ENCODE measurements at places on chromosomes 6 and 20. TPM values are rescaled to one million over a fixed set of nuclear protein-coding genes. Genes with fewer than 3 reads are reported as not detected.

Gene PPP2R5D
- polyA plus RNA-seq = 28.3 TPM

Gene C6orf163
- polyA plus RNA-seq = 0.64 TPM

Gene RNF217
- polyA plus RNA-seq = 8.8 TPM

Gene PDYN
- not detected for polyA plus RNA-seq

DNA sequence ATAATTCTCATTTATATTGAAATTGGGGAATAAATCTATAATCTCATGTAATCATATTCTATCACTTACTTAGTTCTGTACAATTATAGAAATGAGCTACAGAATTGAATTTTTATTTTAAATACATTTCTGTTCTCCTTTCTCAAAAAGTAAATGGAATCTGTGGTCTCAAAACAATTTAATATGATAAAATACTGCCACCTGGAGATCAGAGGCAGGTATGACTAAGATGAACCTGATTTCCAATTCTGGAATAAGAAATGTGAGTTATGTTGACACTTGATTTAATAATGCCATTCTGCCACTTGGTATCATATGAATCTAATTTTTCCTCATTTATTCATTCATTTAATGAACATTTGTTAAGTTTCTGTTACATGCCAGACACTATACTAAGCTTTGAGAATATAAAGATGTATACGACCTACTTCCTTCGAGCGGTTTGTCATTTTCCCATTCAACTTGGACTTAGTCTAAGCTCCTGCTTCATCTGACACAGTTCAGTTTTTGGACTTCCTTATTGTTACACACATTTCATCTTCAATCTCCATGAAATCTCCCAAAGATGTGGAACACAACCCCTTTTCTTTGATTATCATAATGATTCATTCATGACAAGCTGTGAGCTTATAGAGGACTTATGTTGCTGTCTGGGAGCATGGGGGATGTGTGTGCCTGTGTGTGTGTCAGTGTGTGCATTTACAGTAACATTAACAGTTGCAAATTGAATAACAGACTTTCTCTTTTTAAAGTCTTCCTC lies 7.5 kb upstream of the CCDC28A start:
- H3K4me3 ChIP-seq = no peak overlapping the region
- peak; percentile 49 for DNase-seq
- no peak overlapping the region for H3K27ac ChIP-seq
- no peaks in the 10 kb centered on the region for H3K27me3 ChIP-seq
- no peaks in the 10 kb centered on the region for H3K4me1 ChIP-seq

DNA sequence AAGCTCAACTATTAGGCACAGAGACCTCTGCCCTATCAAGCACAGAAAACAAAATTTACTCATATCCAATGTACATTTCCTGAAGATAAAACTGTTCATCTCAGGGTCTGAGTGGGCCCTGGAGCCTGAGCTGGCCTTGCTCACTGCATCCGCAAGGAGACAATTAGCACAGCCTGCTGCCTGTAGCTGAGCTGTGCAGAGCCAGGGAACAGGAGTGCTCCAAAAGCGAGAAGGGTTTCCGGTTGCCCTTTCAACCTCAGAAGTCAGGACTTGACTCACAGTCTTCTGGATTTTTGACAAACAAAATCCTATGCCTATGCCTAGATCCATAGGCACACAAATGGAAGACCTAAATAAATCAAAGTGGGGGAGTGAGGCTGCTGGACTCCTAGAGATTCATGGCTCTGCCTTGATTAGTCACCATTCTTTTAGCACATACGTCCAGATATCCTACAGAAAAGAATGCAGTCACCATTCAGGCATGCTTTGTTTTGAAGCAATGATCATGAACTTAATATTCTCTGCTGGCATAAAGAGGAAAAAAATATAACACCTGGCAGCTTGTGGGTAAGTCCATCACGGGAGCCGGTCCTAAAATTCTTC lies 73.5 kb downstream of the BFSP1 start:
- no peaks in the 10 kb centered on the region for H3K4me1 ChIP-seq
- no peak overlapping the region for H3K27ac ChIP-seq
- H3K36me3 ChIP-seq = no peaks in the 10 kb centered on the region
- no peak for DNase-seq

DNA sequence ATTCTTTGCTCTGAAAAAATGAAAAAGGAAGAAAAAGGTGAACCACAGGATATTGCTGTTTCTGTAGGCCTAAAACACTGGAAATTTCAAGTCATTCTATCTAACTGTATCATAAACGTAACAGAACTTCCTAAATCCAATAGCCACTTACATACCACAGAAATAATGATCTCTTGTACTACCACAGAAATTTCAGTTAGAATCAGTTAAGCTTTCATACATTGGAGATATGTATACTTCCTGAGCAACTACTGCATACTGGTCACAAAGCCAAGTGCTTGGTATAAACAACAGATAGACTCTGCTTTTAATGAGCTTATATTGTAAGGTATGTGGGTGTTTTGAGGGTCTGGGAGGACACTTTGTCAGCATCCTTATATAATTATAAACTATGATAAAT lies 38.6 kb downstream of the VTA1 start:
- H3K27me3 ChIP-seq = no peaks in the 10 kb centered on the region
- no peak overlapping the region for H3K27ac ChIP-seq
- no peaks in the 10 kb centered on the region for H3K4me1 ChIP-seq
- H3K4me3 ChIP-seq = no peak overlapping the region
- no peaks in the 10 kb centered on the region for H3K36me3 ChIP-seq

DNA sequence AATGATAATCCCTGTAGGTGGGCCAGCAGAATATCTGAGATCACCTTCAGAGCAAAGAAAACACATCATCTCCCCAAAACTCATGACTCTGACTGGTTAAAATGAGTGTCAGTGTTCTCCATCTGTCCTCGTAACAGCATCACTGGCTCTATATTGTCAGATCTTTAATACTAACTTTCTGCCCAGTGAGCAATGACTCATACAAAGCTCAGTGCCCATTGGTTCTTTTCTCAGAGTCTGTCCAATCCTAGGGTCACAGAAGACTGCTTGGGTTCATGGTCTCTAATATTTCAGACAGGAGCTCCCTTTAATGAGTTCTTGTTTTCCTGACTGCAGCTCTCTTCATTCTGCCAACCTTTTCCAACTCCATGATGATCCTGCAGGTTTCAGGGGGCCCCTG lies 36.4 kb downstream of the HLA-DPB1 start:
- H3K36me3 ChIP-seq = no peaks in the 10 kb centered on the region
- DNase-seq = peak; percentile 64
- no peak overlapping the region for H3K27ac ChIP-seq
- no peaks in the 10 kb centered on the region for H3K4me1 ChIP-seq

GRCh38 chr6:91196729-91197128 lies 609.9 kb upstream of the MAP3K7 start:
- H3K27me3 ChIP-seq = no peaks in the 10 kb centered on the region
- no peak for DNase-seq
- no peak overlapping the region for H3K27ac ChIP-seq
- no peaks in the 10 kb centered on the region for H3K36me3 ChIP-seq
- H3K4me3 ChIP-seq = no peak overlapping the region

GRCh38 chr20:40525351-40525750 lies 163.7 kb downstream of the MAFB start:
- no peak for DNase-seq
- H3K4me3 ChIP-seq = no peak overlapping the region
- H3K27me3 ChIP-seq = no peaks in the 10 kb centered on the region
- H3K36me3 ChIP-seq = no peaks in the 10 kb centered on the region

DNA sequence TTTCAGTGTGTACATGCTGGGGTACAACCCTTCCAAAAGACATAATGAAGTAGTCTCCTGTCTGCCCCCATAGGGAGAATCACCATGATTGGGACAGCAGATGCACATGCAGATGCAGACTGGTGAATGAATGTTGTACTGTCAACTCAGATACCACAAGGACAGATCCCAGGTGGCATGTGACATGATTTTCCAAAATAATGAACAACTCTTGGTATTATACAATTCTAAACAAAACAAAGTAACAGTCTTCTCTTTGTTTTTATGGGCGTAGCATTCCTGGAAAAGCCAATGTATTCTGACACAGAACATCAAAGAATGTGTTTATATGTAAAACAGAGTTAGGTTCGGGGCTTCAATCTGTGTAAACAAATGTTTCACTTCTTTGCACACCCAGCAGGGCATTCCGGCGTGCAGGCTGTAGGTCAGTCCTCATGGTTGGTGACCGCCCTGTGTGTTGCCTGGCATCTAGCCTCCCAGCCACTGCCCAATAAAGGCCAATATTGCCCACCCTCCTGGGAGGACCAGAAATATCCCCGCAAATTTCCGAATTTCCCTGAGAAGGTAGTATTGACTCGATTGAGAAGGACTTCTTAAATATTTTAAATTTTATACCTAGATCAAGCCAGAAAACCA lies 127.7 kb downstream of the KLHL32 start:
- no peak for DNase-seq
- no peaks in the 10 kb centered on the region for H3K4me1 ChIP-seq
- no peaks in the 10 kb centered on the region for H3K27me3 ChIP-seq
- no peak overlapping the region for H3K4me3 ChIP-seq
- H3K36me3 ChIP-seq = no peaks in the 10 kb centered on the region
- H3K27ac ChIP-seq = no peak overlapping the region

DNA sequence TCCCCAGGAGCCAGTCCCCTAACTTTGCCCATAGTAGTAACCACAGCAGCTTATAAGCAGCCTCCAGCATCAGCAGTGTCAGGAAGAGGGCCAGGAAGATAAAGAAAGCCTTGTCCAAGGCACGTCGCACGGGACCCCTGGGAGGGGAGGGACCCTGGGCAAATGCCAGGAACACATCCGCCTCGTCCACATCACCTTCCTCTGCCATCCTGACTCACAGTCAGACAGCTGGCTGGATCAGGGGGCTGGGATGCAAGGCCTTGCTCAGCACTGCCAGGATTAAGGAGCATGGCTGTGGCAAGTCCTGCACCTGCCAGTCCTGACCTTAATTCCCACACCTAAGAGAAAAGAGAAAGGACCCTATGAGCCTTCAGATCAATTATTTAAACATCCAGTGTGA lies 11.5 kb upstream of the ZBTB22 start:
- no peaks in the 10 kb centered on the region for H3K36me3 ChIP-seq
- H3K27me3 ChIP-seq = no peaks in the 10 kb centered on the region
- H3K4me3 ChIP-seq = no peak overlapping the region
- H3K27ac ChIP-seq = no peak overlapping the region
- H3K4me1 ChIP-seq = peaks cover 1% of the 10 kb centered on the region
- DNase-seq = no peak

DNA sequence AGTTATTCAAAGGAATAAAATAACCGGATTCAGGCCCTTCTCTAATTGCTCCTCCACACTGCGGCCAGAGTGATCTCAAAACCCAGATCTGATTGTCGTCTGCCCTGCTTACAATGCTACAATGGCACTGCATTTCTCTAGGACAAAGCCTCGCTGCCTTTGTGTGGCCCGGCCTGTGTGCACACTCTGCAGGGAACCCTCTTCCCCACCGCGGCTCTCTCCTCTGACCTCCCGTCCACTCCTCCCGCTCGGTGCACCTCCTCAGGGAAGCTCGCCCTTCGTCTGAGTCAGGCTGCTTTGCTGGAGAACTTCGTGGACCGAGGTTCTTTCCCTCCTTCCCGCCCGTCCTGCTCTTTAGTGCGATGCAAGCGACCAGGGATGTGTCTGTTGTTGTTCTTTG lies 101.6 kb upstream of the SNX9 start:
- H3K27ac ChIP-seq = no peak overlapping the region
- H3K4me3 ChIP-seq = no peak overlapping the region
- no peaks in the 10 kb centered on the region for H3K27me3 ChIP-seq
- no peak for DNase-seq
- no peaks in the 10 kb centered on the region for H3K36me3 ChIP-seq
- H3K4me1 ChIP-seq = peaks cover 9% of the 10 kb centered on the region

GRCh38 chr20:45935416-45936046 lies 1.0 kb downstream of the PCIF1 start:
- peak overlapping the region; percentile 60 for H3K27ac ChIP-seq
- H3K4me1 ChIP-seq = peaks cover 16% of the 10 kb centered on the region
- no peaks in the 10 kb centered on the region for H3K27me3 ChIP-seq
- H3K4me3 ChIP-seq = peak overlapping the region; percentile 44

DNA sequence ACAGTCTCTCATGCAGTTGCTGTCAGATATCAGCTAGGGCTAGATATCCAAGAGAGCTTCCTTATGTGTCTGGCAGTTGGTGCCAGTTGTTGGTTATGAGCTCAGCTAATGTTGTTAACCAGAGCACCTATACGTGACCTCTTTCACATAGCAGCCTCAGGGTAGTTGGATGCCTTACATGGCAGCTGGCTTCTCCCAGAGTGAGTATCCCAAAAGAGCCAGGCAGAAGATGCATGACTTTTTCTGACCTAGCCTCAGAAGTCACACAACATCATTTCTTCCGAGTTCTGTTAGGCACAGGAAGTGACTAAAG lies 175.7 kb downstream of the VEGFA start:
- H3K27ac ChIP-seq = no peak overlapping the region
- H3K4me3 ChIP-seq = no peak overlapping the region
- peaks cover 11% of the 10 kb centered on the region for H3K4me1 ChIP-seq
- no peaks in the 10 kb centered on the region for H3K36me3 ChIP-seq
- DNase-seq = no peak

GRCh38 chr6:48184648-48185047 lies 73.7 kb upstream of the PTCHD4 start:
- H3K36me3 ChIP-seq = no peaks in the 10 kb centered on the region
- no peaks in the 10 kb centered on the region for H3K27me3 ChIP-seq
- no peak for DNase-seq
- H3K4me3 ChIP-seq = no peak overlapping the region

DNA sequence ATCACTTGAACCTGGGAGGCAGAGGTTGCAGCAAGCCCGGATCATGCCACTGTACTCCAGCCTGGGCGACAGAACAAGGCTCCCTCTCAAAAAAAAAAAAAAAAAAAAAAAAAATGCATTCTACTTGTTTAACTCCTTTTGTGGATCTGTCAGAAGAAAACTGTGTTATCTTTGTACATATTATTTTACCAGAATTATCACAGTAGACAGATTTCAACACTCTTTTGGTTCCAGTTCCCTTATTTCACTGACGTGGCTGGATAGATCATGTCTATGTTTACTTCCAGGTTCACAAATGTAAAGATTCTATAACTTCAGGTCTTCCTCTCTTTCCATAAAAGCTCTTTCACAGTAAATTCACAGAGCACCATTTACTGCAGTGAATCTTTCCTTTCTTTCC lies 18.4 kb downstream of the NUDT3 start:
- H3K27me3 ChIP-seq = no peaks in the 10 kb centered on the region
- H3K27ac ChIP-seq = no peak overlapping the region
- no peaks in the 10 kb centered on the region for H3K36me3 ChIP-seq
- H3K4me3 ChIP-seq = no peak overlapping the region
- DNase-seq = no peak

GRCh38 chr6:84515067-84515466 lies 249.3 kb downstream of the TBX18 start:
- H3K27me3 ChIP-seq = no peaks in the 10 kb centered on the region
- no peaks in the 10 kb centered on the region for H3K4me1 ChIP-seq
- no peaks in the 10 kb centered on the region for H3K36me3 ChIP-seq
- no peak for DNase-seq
- H3K4me3 ChIP-seq = no peak overlapping the region
